ENCODE measurements at places on chromosomes 2 and 18.

- DNase-seq, result no peak
Measured at GRCh38 chr18:23550898-23551297, 35.4 kb downstream of the NPC1 start.

DNA sequence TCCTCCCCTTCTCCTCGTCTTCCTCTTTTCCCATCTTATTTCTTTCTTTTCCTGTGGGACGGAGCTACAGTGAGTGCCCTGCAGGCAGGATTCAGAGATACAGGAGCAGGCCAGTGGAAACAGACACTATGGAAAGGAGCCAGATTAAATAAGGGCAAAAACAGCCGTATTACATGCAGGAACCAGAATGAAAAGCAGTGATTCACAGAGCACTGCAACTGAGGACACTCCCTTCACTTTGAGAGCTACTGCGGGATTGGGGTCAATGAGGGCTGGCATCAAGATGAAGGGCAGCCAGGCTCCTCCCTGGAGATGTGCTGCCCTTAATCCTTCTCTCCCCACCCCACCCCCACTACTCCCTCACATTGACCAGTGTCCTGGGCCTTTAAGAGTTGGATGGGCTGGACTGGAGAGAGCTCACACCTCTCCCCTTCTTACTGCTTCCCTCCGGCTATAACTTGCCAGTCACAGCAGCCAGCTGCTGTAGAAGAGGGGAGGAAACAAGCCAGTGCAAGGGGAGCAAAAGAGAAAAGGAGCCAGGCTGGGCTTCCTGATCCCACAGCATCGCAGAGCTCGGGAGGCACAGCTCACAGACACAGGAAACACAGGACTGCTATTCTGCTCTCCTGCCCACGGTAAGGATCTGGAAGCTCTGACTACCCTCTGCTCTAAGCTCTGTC, at the start of gene PLCD4:
Gene PLCD4 (plus strand): TSS at position 464 of the 680 bp plus-strand sequence. CDS start 7,841 bp downstream, outside the sequence.
- no peak for DNase-seq

- DNase-seq, result no peak
Measured at GRCh38 chr2:241763551-241764274, 12.9 kb upstream of the GAL3ST2 start.

- no peak for DNase-seq
Measured at GRCh38 chr18:10973567-10974203, 175.7 kb downstream of the PIEZO2 start.

GRCh38 chr2:67465623-67466022, 68.5 kb downstream of the ETAA1 start:
- DNase-seq, result no peak

- DNase-seq, result no peak
Measured at GRCh38 chr2:39991298-39991697, 212.2 kb upstream of the THUMPD2 start.

GRCh38 chr2:231007286-231008098, 11.6 kb downstream of the SPATA3 start:
- no peak for DNase-seq

DNA sequence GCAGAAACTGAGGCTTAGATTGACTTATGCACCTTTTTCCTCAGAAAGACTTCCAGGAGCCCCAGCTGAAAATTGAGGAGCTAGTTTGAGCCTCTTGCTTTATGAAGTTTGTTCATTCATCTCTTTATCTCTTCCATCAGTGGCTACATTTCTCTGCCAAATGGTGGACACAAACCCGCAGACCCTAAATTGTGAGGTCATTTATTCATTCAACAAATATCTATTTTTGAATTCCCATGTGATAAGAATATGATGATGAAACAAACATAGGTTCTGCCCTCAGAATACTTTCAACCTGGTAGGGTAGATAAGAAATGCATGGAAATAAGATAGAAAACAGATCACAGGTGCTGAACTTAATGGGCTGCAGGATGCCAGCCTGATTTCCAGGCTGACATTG, 309.4 kb downstream of the TNS1 start:
- DNase-seq, result no peak

DNA sequence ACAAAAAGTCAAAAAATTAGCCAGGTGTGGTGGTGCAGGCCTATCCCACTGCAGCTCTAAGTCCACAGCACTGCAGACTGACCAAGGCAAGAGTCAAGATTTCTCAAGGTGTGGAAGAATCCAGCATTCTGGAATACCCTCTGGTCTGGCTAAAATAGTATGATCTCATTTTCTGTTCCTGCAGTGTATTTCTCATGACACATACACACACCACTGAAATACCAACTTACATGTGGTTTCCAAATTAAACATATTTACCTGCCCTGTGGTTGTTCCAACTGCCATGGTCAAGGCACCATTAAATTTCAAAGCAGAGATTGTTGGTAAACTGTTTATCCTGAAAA, 30.9 kb downstream of the NOL10 start:
- DNase-seq, result no peak

DNA sequence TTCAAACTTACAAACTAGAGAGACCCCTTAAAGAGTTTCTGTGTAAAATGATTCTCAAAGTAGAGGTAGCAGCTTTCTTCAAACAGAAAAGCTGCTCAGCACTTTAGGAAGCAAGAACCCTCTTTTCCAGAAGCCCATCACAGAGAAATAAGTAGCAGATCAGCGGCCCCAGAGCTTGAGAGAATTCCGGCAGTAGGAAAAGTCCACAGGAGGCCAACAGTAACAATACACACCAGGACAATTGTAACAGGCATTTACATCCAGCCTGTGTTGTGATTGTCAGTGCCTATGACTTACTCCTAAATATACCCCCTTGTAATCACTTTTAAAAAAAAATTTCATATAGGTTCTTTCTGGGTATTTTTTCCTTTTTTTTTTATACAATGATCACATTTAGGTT, 161.4 kb upstream of the ACVR2A start:
- no peak for DNase-seq

- DNase-seq, result no peak
Measured at GRCh38 chr2:71060871-71061270, 7.6 kb upstream of the NAGK start.

GRCh38 chr2:658426-658825, 18.8 kb downstream of the TMEM18 start:
- no peak for DNase-seq

DNA sequence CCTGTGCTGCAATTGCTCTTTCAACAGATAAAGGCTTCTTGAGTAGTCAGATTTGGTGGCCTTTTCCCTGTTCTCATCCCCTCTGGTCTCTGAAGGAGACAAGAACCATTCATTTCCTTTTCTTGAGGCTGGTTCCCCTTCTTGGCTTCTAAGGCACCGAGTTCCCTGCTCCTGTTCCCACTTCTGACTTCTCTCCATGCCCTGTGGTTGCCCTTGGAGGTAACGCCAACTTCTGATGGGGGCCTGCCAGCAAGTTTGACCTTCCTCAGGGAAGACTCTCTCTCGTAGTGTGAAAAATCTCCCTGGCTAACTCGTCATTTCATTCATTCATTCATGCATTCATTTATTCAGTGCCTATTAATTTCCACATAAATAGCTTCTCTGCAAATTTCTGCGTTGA, 302.4 kb upstream of the SOX11 start:
- DNase-seq, result no peak

DNA sequence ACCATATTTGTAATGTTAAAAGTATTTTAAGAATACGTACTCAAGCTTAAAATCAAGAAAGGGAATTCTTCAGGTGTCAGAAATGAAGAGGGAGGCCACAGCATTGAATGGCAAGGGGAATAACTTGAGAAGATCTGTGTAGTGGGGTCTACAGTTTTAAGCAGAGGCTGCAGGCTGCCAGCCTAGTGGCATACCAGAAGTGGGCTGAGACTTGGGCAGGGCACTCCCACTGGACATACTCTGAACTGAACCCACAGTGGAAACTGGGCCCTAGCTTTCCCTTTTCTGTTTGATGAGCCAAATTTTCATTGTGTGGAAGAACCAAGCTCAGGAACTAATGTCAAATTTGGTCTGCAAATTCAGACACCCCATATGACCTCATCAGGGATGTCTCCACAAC, 238.8 kb downstream of the PTPRM start:
- DNase-seq, result no peak

GRCh38 chr2:240603846-240604245, 17.3 kb downstream of the CAPN10 start:
- DNase-seq, result no peak

DNA sequence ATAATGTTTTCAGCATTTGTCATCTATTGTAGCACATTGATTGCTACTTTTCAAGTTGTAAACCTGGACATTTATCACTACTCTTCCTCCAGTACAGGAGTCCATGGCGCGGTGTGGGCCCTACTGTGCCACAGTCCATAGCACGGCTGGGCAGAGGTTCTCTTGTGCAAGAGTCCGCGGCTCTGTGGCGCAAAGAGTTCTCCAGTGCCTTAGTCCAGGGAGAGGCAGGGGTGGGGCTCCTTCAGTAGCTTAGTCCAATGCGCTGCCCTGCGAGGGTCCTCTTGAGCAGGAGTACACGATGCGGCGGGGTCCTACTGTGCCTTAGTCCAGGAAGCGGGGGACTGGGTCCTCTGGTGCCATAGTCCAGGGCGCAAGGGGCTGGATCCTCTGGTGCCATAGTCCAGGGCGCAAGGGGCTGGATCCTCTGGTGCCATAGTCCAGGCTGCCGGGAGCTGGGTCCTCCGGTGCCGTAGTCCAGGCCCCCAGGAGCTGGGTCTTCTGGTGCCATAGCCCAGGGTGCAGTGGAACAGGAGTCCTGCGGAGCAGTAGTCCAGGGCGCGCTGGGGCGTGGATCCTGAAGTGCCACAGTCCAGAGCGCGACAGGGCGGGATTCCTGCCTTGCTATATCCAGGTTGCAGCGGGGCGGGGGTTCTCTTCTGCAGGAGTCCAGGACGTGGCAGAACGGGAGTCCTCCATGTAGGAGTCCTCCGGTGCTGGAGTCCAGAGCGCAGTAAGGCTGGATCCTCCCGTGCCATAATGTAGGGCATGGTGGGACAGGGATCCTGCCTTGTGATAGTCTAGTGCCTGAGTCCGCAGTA, 129.3 kb downstream of the CCDC74A start:
- no peak for DNase-seq

DNA sequence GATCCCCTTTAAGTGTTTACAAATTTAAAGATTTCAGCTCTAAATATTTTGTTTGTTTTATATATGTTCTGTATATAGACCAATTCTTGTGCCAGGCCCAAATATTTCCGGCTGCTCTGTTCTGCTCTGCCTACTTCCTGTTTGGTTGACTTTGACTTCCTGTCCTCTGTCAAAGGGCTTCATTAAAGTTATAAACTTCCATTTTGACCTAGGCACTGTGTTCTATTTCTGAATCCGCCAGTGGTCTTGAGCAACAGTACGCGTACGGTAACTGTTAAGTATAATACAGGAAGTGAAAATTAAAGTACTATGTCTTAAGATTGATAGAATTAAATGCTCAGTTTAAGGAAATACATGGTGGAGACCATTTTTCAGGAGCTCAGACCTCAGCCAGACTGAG, 13.5 kb upstream of the REL start:
- no peak for DNase-seq

DNA sequence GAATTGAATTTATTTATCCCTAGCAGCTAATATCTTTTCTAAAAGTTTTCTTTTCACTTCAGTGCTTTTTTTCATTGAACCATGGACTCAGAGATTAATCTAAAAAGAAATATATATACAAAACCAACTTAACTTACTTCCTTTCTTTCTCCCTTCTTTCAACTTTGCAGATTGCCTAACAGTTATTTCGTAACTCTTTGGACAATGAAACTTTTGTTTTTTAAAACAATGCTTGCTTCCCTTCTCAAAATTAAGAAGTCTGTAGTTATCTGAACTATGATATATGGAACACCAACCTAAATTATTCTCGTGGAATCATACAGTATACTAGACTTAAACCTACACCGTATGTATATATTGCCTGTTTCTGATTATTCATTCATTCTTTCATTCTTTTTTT, 62.9 kb downstream of the MIB1 start:
- no peak for DNase-seq

DNA sequence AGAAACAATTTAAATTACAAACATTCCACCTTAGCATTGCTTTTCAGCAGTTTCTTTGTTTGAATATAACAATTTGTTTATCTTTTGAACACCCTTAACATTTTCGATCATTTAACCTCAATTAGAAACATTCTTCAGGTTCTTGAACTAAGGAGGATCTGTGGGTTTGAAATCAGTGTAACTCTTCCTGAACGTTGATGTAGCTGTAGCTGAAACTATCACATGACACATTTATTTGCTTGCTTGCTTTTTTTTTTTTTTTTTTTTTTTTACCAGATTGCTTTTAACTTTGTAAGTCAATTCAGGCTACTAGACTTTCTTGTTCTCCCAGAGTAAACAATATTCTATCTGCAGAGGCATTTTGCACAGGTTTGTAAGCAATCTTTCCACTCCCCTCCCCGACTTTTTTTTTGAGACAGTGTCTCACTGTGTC, 47.6 kb downstream of the GPD2 start:
- DNase-seq, result no peak

GRCh38 chr2:42755191-42755880, 8.6 kb downstream of the OXER1 start:
- DNase-seq, result no peak

DNA sequence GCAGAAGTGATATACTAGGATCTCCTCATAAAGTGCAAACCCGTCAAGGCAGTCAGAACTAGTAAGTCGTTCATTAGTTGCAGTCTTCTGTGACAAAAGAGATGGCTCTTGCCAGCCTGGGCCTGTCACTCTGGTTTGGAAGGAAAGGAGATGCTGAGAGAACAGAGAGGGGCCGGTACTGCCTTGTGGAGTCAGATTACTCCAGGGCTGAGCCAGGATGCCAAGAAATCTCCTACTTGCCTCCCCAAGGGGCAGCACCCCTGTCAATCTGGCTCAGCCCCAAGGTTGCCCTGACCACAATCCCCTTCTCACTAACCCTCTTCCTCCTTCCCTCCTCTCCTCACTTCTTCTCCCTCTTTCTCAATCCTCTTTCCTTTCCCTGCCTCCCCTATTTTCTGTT, 62.9 kb upstream of the ASPRV1 start:
- no peak for DNase-seq

- no peak for DNase-seq
Measured at GRCh38 chr2:68733365-68733764, 1.2 kb upstream of the ARHGAP25 start.

GRCh38 chr18:44807766-44808165, 127.1 kb downstream of the SETBP1 start:
- no peak for DNase-seq

DNA sequence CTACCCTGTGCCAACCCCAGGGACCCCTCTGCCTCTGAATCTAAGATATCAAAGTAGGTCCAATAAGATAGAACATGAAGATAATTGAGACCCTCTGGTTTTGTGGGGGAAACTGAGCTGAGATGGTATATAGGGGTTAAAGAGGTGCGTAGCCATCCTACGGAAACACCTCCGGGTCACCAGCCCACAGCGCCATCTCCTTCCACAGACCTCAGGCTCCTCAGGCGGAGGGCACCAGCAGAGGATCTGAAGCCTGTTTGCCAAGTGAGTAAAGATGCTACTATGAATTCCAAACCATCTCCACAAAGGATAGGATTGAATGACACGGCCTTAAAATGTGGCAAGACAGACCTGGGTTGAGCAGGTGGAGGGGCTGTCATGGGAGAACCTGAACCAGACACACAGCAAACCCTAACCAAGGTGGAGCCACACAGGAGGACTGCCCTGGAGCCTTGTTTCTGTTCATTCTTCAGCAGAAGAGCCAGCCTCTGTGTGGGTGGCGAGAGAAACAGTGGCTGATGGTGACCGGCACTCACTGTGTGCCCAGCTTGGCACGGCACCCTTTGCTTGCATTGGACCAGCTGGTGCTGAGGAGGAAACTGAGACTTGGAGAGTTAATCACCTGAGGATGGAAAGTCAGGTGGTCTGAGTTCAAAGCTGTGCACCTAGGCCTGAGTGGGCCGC, 10.2 kb downstream of the GBX2 start:
- no peak for DNase-seq

All from effector CD4-positive, alpha-beta T cell (primary cell).